ENCODE measurements at places on chromosomes 11 and 22. TPM values are rescaled to one million over a fixed set of nuclear protein-coding genes. Genes with fewer than 3 reads are reported as not detected.

DNA sequence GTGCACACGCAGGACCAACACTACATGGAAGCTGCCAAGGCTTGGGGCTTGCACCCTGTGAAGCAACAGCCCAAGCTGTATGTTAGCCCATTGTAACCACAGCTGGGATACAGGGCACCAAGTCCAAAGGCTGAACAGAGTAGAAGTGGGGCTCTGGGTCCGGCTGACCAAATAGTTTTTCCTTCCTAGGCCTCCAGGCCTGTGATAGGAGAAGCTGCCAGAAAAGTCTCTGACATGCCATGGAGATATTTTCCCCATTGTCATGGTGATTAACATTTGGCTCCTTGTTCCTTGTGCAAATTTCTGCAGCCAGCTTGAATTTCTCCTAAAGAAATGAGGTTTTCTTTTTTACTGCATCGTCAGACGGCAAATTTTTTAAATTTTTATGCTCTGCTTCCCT is 941.2 kb downstream of the FAM181B start:
- no peak overlapping the region for H3K27ac ChIP-seq
- H3K4me3 ChIP-seq = no peak overlapping the region
- no peaks in the 10 kb centered on the region for H3K36me3 ChIP-seq
- no peak for DNase-seq
- peaks cover 13% of the 10 kb centered on the region for H3K4me1 ChIP-seq

NXPE4 gene
- not detected for total RNA-seq

MPZL3 gene
- 20.4 TPM for total RNA-seq

DNA sequence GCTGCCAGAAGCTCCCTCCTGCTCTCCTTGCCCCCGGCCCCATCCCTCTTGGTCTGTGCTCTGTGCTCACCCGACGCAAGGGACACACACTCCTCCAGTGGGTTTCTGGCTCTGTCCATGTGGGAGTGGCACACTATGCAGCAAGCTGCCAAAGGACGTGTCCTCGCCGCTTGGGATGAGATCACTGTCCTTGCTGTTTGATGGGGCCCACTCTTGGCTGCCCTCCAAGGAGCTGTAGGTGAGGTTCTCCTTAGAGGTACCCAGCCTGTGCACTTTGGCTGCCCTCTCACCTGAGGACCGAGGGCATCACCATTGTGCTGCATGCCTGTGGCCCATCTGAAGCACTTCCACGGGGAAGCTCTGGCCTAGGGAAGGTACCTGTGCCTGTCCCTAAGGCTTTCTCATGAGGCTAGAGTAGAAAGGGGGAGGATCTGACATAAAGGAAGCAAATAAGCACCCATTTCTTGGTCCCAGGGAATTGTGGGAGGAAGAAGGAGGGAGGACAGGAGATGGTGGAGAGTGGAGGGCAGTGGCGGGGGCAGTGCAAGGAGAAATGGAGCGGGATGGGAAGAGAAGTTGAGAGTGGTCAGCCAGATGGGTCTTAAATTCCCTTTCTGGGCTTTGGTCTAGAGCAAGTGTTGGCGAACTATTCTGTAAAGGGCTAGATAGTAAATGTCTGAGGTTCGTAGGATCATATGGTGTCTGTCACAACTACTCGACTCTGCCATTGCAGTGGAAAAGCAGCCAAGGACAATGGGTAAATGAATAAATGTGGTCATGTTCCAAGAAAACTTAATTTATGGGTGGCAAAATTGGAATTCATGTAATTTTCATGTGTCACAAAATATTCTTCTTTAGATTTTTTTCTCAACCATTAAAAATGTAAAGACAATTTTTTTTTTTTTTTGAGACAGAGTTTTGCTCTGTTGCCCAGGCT is 47.0 kb upstream of the AMPD3 start:
- H3K36me3 ChIP-seq = no peaks in the 10 kb centered on the region
- H3K27me3 ChIP-seq = no peaks in the 10 kb centered on the region
- no peak overlapping the region for H3K27ac ChIP-seq
- no peak overlapping the region for H3K4me3 ChIP-seq
- H3K4me1 ChIP-seq = peaks cover 14% of the 10 kb centered on the region

DNA sequence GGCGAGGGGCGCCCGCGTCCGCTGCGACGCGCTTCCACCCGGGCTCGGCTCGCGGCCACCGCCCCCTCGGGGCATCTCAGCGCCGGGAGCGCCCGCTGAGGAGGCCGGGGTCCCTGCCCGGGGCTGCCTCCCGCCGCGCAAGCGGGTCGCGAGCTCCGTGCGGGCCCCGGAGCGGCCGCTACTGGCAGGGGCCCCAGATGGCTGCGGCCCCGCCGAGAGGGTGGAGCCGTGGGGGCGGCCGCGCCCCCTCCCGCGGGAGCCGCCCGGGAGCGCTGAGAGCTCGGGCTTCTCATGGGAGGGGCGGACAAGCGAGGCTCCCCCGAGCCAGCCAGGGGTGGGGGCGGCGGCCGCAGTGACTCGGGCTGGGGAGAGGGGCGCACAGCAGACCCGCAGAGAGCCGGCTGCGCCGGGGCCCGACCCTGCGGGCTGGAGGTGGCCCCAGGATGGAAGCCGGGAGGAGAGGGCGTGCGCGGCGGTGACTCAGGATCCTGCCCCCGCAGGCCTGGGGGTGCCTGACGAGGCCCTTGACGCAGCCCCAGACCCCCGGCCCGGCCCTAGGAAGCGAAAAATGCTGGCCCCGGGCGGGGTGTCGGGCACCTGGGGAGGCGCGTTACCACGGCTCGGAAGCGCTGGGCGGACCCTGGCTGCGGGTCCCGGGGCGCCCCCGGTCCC is 603 bp upstream of the ZFTA start:
- H3K27me3 ChIP-seq = peaks cover 33% of the 10 kb centered on the region
- no peak overlapping the region for H3K4me3 ChIP-seq
- no peak overlapping the region for H3K27ac ChIP-seq
- H3K36me3 ChIP-seq = no peaks in the 10 kb centered on the region

- peak overlapping the region; percentile 34 for H3K27ac ChIP-seq
- no peak overlapping the region for H3K4me3 ChIP-seq
- H3K36me3 ChIP-seq = no peaks in the 10 kb centered on the region
- no peak for DNase-seq
- peaks cover 8% of the 10 kb centered on the region for H3K27me3 ChIP-seq
These were observed 23.1 kb downstream of the CSF2RB start for GRCh38 chr22:36936362-36937116.

GRCh38 chr11:111153194-111153593 is 92.3 kb upstream of the POU2AF2 start:
- peaks cover 10% of the 10 kb centered on the region for H3K27me3 ChIP-seq
- no peak for DNase-seq
- no peaks in the 10 kb centered on the region for H3K4me1 ChIP-seq
- no peak overlapping the region for H3K27ac ChIP-seq
- no peak overlapping the region for H3K4me3 ChIP-seq

- peak overlapping the region; percentile 84 for H3K27ac ChIP-seq
- no peaks in the 10 kb centered on the region for H3K27me3 ChIP-seq
- H3K4me1 ChIP-seq = peaks cover 74% of the 10 kb centered on the region
- DNase-seq = no peak
- peaks cover 46% of the 10 kb centered on the region for H3K36me3 ChIP-seq
These were observed 24.6 kb downstream of the MAML2 start for GRCh38 chr11:96318399-96318798.

GRCh38 chr11:106238704-106239360 is 161.4 kb downstream of the AASDHPPT start:
- H3K27ac ChIP-seq = no peak overlapping the region
- no peaks in the 10 kb centered on the region for H3K27me3 ChIP-seq
- H3K36me3 ChIP-seq = no peaks in the 10 kb centered on the region
- no peak overlapping the region for H3K4me3 ChIP-seq
- no peaks in the 10 kb centered on the region for H3K4me1 ChIP-seq

SAA4 gene
- total RNA-seq = not detected

DNA sequence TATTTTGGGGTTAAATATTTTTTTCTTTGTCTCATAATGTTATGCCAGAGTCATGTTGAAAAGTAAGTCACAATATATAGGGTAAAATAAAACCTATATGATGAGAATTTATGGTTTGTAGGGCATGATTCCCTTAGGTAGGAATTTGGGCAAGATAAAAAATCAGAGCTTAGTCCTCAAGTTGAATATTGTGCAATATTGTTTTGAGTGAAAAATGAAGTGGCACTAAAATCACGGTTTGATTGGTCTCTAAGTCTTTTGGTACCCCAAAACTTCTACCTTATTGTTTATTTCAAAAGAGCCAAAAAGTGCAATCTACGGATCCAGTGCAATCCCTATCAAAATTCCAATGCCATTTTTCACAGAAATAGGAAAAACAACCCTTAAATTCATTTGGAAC is 1.6 kb upstream of the MRPL16 start:
- peaks cover 34% of the 10 kb centered on the region for H3K4me1 ChIP-seq
- peaks cover 12% of the 10 kb centered on the region for H3K36me3 ChIP-seq
- H3K4me3 ChIP-seq = no peak overlapping the region
- DNase-seq = no peak
- peaks cover 3% of the 10 kb centered on the region for H3K27me3 ChIP-seq
- no peak overlapping the region for H3K27ac ChIP-seq

DNA sequence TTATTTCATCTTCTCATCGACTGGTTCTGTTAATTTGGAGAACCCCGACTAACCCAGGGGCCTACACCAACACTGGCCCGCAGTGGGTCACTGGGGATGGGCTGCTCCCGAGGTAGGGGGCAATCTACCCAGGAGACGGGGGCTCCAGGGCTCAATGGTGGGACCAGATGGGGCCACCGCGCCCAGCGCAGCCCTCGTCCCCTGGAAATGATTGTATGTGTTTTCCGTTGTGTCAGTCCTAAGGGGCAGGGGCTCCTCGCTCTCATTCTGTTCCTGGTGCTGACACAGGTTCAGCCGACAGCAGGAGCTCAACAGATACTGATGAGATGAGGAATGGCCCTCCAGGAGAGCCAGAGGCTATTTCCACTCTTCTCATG is 20.7 kb downstream of the A4GALT start:
- H3K36me3 ChIP-seq = no peaks in the 10 kb centered on the region
- H3K4me3 ChIP-seq = no peak overlapping the region
- DNase-seq = no peak
